ENCODE measurements at places on chromosomes 7 and 10.

DNA sequence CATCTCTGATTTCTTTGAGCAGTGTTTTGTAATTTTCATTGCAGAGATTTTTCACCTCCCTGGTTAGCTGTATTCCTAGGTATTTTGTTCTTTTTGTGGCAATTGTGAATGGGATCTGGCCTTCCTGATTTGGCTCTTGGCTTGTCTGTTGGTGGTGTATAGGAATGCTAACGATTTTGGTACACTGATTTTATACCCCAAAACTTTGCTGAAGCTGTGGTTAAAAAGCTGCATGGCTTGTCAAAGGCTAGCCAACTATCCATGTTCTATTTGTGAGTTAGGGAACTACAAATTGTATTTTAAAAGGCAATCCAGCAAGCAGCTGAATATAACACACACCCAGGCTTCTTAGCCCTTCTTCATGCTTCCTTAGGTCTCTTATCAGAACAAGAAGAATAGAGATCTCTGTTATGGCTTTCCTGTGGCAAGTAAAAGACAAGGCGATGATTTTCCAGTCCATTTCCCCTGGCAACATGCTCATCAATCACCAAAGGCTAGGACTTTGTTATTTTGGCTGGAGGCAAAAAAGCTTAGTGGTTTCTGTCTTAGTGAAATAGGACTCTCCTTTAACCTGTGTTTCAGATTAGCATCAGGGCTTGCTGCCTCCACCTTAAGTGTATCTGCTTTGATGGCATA, 77.5 kb downstream of the CDK6 start:
- no peak for DNase-seq

GRCh38 chr10:28263136-28263857, 39.6 kb downstream of the MPP7 start:
- no peak for DNase-seq

GRCh38 chr10:132804785-132805426, 19.0 kb upstream of the NKX6-2 start:
- DNase-seq = no peak

DNA sequence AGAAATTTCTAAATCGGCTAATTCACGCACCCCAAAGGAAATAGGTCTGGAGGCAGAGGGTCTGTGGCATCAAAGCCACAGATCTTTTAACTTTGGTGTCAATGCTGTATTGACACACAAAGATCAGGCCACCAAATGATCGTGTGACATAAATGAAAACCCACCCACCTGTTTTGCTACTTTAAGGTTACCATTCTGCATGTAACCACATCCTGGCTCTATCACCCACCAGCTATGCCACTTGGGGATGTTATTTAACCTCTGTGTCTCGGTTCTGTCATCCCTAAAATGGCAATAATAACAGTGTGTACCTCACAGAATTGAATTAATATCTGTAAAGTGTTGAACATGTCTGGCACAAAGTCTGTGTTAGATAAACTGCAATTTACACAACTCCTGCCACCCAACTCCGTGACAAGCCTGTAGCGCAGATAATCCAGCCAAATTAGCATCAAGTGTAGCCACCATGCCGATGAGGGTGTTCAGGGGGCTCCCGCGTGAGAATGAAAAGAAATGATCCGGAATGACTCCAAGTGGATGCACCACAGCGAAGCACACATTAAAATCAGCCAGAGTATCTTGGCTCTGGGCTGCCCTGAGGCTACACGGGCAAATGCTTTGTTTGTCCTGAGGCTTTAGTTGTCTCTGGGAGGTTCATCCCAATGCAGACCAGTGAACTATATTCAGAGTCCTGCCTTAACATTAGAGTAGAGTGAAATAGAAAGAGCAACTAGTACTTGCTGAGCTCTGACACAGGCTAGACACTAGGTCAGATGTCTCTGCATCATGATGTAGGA, 158.4 kb upstream of the NEBL start:
- no peak for DNase-seq

DNA sequence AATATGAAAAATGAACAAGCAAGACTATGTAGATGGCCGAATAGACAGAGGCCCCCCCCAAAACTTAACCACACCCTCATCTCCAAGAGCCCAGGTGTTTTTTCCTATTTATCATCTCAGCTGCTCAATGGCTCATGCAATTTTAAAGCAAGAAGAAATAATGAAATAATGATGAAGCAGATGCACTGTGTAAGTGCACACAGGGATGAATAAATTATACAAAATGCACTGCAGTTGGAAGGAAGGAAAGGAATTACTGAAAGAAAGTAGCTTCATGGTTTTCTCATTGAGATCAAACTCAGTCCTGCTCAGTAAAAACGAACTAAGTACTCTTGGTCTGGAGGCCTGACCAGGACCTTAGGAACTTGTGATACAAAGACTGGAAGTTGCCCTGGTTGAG, 810.1 kb downstream of the NRG3 start:
- no peak for DNase-seq

DNA sequence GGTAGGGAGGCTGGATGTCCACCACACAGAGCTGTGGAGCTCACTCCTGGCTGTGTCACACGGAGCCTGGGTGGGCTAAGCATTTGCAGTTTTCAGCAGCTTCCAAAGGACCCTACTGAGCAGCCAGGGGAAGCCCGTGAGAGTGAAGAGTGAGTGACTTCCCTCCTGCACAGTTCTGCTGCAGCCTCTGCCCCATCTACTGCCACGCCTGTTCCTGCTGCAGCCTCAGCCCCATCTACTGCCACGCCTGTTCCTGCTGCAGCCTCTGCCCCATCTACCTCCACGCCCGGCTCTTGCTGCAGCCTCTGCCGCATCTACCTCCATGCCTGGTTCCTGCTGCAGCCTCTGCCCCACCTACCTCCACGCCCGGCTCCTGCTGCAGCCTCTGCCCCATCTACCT, 12.2 kb downstream of the ADAM8 start:
- no peak for DNase-seq

- DNase-seq = no peak
These were observed at the start of gene MSMB for GRCh38 chr10:46046261-46046660. Gene MSMB, minus strand, starts transcription at chr10:46046269. Its CDS starts 32 bp downstream, at chr10:46046237.

DNA sequence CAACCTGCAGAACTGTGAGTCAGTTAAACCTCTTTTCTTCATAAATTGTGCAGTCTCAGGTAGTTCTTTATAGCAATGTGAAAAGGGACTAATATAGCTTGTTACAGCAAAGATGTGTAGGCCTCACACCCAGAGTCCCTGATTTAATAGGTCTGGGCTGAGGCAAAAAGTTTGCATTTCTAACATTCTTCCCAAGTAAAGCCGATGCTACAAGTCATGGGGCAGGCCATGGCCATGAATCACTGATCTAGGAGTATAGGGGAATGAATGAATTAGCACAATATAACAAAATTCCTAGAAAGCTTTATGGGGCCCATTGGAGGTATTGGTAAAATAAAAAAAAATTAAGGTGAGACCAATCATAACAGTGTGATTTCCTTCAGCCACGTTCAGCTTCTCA, 11.5 kb upstream of the AASS start:
- DNase-seq = no peak

GRCh38 chr7:42980514-42980913, 48.3 kb downstream of the MRPL32 start:
- no peak for DNase-seq

DNA sequence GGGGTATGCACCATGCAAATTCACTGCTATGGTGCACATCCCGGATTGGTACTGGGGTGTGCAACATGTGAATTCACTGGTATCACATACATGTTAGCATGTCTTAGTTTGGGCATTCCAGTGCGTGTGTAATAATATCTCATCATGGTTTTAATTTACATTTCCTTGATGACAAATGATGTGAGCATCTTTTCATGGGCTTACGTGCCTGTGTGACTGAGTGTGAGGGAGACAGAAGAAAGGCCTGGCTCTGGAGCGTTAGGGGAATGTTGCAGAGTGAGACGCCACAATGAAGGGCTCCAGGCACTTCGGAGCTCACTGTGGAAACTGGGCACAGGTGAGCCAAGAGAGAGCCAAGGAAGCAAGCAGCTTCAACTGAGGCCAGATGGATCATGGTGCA, 162.6 kb downstream of the UBE2H start:
- no peak for DNase-seq

DNA sequence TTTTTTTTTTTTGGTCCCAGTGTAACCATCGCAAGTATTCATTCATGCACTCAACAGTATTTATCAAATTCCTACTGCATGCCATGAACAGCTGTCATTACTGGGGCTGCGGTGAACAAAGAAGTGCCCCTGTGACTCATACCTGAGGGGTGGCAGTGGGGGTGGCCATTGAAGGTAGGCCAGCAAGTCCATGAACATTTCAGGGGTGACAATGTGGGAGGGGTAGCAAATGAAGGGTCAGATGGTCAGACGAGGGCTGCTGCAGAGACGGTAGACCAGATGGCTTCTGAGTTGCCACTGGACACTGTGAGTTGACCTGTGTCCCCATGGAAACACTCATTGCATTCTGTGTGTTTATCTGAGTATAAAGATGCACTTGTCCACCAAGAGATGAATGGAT, 92.5 kb upstream of the PITRM1 start:
- no peak for DNase-seq

- DNase-seq = no peak
These were observed 181.4 kb downstream of the GPAM start for GRCh38 chr10:112002206-112002605.

- DNase-seq = no peak
These were observed 201.3 kb downstream of the REEP3 start for GRCh38 chr10:63722537-63722936.

DNA sequence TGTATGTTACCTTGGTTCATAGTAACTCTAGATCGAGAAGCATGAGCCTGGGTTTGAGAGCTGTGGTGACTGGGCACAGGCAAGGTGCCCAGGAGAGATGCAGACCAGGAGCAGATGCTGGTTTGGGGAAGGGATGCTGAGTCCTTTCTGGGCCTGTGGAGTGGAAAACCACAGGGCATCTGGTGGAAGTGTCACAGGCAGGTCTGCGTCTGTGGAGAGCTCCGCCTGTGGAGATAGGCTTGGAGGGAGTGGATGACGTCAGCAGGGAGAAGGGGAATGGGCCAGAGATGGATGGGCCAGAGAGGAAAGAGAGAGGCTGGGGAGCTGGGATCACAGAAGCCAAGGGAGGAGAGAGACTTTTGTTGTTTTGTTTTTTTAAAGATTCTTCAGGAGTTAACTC, 14.8 kb downstream of the CYP26A1 start:
- no peak for DNase-seq

DNA sequence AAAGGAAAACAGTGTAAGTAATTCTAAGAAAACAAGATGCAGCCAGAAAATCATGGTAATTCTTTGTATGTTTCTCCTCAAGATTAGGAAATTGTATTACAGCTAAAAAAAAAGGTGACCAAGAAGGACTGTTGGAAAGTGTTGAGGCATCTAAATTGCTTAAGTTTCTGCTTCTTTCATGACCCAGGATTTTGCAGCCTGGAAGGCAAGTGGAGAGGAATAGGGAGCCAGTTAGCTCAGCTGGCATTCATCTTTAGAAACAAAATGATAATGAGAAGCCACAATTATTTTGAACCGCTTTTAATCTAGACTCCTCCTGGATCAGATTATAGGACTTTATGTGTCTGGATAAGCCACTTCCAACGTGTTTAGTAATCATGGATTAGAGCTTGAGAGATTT, 56.8 kb upstream of the TMEM229A start:
- no peak for DNase-seq

DNA sequence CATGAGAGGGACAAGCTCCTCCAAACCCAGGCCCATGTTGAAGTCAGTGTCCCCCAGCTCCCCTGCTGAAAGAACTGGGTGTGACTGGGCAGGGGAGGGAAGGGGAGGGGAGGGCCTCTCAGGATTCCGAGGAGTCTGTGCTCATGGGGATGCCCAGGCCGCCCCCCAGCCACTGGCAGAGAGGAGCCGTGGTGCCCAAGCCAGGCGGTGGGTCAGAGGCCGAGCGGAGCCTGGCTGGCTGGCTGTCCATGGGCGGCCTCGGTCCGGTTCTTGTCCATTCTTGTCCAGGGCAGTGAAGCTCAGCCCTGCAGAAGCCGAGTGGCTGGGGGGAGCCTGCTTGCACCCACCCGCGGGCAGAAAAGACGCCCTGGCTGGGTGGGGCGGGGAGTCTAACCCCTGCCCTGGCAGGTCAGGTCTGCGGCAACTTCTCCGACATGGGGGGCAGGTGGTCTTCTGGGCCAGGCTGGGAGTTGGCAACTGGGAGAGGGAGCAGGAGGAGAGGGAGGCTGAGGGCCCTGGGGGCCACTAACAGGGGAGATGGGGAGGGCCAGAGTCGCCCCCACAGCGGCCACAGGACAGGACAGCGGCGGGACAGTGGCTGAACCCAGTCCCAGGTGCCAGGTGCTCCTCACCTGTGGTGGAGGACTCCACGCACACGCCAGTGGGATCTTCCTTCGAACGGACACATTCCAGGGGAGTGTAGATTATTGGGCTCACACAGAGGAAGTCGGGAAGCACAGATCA, 54.1 kb downstream of the FOXL3 start:
- no peak for DNase-seq

DNA sequence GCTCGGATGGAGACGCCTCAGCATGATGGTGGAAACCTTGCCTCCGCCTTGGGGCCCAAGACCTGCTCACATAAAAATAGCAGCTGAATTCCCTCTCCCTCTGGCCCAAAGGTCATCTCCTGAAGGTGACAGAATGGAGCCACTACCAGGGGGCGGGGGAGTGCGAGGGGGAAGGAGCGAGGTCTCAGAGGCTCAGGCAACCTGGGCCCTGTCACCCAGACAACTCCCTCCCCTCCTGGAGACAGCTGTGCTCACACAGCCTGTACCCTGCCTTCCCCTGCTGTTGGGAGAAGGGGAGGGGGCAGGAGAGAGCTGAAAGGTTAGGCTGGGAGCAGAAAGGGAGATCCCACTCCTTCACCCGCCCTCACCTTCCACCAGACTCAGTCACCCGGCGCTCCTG, 173.0 kb upstream of the RHEB start:
- no peak for DNase-seq

GRCh38 chr7:155509359-155509724, 37.0 kb downstream of the CNPY1 start:
- DNase-seq = no peak

DNA sequence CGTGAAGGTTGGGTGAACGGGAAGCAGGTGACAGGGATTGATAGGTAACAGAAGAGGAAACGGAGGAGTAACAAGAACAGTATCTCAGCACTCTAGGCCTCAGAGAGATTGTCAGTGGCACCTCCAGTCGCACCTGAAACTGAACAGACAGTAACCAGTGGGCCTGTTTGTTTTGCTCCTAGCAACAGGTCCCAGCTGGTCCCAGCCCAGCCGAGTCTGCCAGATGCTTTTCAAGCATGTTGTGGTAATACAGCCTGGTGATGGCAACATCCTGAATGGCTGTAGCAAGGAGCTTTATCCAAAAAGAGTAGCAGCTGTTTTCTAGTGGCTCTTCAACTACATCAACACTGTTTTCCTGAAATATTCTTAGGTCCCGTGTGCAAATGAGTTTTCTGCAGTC, 4.7 kb downstream of the CACNB2 start:
- DNase-seq = no peak

DNA sequence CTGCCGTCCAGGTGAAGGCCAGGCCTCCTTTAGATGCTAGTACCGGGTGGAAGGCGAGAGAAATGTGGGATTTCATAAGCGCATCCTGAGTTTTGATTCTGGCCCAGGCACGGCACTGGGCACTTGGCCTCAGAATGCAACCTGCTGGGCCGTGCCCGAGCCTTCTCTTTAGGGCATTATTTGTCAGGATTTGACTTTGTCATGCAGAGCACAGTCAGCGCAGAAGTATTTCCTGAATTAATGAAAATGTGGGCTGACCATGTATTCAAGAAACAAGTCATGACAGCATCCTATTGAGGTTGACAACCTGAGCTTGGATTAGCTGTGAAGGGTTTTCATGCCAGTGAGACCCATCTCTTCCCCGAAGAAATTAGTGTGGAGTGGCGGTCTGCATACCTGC, 34.4 kb downstream of the RCC1L start:
- no peak for DNase-seq

- no peak for DNase-seq
These were observed 100.4 kb downstream of the TCERG1L start for GRCh38 chr10:131211146-131211545.

Measured in stimulated activated CD4-positive, alpha-beta T cell treated with anti-CD3 and anti-CD28 coated beads, Interleukin-1b, Interleukin-23, amount 100 ng/mL, for 48 hours (primary cell).